ENCODE measurements at places on chromosomes 11 and 22. TPM values are rescaled to one million over a fixed set of nuclear protein-coding genes. Genes with fewer than 3 reads are reported as not detected.

DNA sequence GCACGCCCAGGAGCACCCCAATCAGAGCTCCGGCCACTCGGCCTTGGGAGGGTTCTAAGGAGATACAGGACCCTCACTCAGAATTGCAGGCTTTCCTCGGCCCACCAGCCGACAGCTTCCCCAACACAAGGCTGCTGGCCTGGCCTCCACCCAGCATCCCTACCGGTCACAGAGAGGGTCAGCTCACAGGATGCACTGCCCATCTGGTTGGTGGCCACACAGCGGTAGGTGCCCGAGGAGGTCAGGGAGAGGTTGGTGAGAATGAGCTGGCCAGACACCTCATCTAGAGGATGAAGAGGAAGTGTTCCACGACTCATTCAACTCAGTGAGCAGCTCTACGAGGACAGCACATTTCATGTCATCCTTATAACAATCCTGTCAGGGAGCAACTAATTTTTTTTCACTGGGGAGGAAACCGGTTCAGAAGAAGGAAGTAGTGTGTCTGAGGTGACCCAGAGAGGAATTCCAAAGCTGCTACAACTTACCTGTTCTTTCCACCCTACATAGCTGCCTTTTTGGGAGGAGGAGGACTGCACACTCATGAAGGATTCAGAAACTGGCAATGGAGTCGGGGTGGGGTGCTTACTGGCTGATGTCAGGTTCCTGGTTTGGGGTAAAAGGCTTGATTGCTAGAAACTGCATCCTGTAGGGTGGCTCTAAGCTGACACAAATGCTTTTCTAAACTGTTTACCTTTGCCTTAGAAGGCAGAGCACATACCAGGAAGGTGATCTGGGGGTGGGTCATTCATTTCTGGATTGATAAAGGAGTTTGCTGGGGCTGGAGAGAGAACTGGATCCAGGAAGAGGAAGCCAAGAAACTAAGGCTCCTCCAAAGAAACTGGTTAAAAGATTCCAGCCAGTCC, 3.3 kb downstream of the VSIG2 start:
- no peak for DNase-seq

GRCh38 chr11:114416441-114416961, 16.0 kb downstream of the RBM7 start:
- no peak for DNase-seq

GRCh38 chr22:26656891-26657851, at the start of gene MIAT:
TSS of gene MIAT (plus strand) at chr22:26657588.
- no peak for DNase-seq

GRCh38 chr11:134584706-134585445, 172.8 kb upstream of the B3GAT1 start:
- DNase-seq = no peak

GRCh38 chr11:86220653-86221052, 23.9 kb upstream of the EED start:
- DNase-seq = no peak

DNA sequence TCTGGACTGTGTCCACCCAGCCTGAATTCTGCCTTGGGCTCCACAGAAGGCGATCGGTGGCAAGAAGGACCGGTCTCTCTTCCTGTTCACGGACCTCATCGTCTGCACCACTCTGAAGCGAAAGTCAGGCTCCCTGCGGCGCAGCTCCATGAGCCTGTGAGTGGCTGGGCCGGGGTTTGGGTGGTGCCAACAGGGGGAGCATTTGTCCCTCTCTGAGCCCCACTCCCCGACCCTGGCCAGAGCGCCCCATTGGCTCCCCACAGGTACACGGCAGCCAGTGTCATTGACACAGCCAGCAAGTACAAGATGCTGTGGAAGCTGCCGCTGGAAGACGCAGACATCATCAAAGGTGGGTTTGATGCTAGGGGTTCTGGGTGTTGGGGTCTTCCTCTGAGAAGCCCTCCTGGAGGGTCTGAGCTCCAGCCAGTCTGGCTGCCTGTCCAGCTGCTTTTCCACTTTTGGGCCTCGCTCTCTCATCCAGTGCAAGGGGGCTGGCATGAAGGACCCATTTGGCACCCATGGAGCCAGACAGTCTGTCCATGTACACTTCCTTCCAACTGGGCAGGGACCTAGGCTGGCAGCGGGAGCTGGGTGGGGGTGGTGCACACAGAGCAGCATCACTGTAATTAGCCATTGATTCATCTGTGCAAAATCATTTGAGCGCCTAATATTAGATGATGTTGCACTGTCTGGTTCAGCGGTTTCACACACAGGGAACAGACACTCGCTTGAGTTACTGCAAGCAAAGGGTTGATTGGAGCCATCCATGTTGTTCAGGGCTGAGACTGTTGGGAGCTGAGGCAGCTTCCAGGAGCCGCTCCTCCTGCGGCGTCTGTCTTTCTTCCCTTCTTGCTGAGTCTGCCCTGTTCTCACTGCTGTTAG, 19.0 kb upstream of the RELT start:
- no peak for DNase-seq

- no peak for DNase-seq
Observed at GRCh38 chr11:4551346-4551979, 6.5 kb downstream of the OR52M1 start.

DNA sequence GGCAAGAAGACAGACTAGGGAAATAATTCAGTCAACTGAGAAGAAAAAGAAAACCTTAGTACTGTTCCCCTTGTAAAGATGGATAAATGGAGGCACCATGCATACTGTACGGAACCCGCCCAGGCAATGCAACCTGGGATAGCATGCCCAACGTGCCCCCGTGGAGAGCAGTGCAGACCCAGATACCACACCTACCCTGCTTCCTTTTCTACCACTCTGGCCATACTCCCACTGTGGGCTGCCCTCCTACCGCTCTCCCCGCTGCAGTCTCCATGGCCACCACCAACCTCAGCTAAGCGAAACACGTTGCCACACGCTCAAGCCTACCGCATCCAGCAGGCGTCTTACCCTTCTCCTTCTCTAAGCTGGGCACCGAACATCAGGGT, 117.4 kb upstream of the SERPIND1 start:
- no peak for DNase-seq

- no peak for DNase-seq
Observed at GRCh38 chr22:23010430-23010829, 59.9 kb upstream of the GNAZ start.

DNA sequence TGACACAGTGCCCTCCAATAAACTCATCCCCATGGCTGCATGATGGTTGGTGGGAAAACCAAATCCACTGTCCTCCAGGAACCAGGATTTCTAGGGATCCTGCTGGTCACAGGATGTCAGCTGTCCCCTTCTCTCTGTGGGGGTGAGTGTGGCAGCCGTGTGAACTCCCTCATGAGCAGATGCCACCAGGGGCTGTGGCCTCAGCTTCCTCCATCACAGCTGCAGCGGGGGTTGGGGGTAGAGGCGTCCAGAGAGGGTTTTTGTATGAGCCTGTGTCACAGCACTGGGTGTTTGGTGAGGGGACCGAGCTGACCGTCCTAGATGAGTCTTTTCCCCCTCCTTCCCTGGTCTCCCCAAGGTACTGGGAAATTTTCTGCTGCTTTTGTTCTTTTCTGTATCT, 26.4 kb downstream of the IGLL5 start:
- DNase-seq = no peak

- DNase-seq = no peak
Observed at GRCh38 chr11:126102436-126102981, 39.8 kb upstream of the CDON start.

GRCh38 chr11:94199136-94200130, 70.8 kb downstream of the PANX1 start:
- DNase-seq = no peak

DNA sequence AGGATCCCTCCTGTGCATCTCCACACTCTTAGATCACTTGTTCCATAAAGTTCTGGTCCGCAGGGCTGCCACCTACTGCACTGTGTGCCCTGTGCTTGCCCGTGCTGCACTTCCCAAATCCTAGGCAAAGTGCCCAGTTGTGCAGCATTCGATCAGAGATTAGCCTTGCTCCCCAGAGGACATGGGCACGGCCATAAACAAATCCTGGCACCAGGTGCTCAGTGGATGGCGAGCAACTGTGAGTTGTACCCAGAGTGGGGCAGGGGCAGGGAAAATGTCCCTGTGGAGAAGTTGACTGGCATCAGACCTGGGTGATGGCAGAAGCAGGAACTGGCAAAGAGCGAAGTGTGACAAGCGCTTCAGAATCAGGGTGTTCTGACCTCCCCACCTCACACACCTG, 4.7 kb downstream of the FADS2 start:
- no peak for DNase-seq

- DNase-seq = no peak
Observed at GRCh38 chr11:3155216-3155615, 9.9 kb downstream of the OSBPL5 start.

DNA sequence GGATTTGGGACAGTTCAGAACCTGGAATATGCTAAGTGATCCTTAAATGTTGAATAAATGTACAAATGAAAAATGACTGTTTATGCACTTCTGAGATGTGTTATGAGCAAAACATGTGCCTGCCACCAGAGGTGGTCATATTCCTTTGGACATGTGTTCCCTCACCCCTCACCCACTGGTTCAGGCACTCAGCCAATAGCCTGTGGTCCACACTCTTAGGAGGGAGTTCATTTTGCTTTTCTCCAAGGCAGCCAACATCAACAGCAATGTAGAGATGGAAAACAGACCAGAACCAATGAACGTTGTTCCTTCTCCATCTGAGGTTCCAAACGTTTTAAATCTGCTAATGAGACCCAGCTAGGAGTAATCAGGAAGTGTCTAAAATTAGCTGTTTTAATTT, 44.0 kb downstream of the RPUSD4 start:
- DNase-seq = no peak

DNA sequence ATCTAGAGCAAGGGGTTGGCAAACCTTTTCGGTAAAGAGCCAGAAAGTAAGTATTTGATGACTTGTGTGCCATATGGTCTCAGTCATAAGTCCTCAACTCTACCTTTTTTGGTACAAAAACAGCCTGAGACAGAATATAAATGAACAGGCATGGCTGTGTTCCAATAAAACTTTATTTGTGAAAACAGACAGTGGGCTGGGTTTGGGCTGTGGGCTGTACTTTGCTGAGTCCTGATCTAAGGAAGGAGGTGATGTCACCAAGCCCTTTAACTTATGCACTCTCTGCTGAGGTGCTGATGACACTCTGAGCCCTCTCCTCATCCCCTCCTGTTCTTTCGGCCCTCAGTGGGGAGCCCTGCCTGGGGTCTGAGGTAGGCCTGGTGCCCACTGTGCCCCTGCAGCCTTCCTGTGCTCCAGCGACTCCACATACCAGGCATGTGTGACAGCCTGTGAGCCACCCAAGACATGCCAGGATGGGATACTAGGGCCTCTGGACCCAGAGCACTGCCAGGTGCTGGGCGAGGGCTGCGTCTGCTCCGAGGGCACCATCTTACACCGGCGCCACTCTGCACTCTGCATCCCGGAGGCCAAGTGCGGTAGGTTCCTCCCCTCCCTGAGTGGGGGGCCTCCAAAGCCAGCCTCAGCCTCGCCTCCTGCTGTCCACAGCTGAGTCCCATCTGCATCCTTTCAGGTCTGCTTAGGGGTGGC, 85.9 kb upstream of the MYOD1 start:
- DNase-seq = no peak

DNA sequence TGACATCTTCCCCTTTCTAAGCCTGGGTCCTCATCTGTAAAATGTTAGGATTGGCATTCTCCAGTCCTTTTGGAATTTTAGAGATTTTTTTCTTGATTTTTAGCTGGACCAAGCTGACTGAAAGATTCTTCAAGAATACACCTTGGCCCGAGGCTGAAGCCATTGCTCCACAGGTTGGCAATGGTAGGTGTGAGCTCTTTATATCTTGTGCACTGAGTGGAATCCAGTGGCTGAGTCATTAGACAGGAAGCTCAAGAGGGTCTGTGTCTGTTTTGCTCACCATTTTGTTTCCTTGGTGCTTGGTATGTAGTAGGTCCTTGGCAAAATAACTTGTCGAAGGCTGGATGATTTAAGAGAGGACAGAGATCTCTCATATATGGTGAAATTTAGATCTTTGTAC, 6.2 kb downstream of the EIF3L start:
- no peak for DNase-seq

- DNase-seq = no peak
Observed at GRCh38 chr11:44416776-44417175, 106.8 kb upstream of the ALX4 start.

GRCh38 chr11:20351751-20352262, 11.7 kb upstream of the HTATIP2 start:
- no peak for DNase-seq

DNA sequence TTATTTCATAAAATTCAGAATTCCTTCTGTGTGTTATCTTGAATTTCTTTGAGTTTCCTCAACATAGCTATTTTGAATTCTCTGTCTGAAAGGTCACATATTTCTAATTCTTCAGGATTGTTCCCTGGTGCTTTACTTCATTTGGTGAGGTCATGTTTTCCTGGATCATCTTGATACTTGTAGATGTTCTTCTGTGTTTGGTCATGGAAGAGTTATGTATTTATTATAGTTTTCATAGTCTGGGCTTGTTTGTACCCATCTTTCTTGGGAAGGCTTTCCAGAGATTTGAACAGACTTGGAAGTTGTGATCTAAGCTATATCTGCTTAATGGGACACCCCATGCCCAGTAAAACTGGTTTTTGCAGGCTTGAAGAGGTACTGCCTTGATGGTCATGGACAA, 149.6 kb downstream of the METTL15 start:
- no peak for DNase-seq

GRCh38 chr11:74470526-74470925, 3.2 kb upstream of the KCNE3 start:
- DNase-seq = no peak

DNA sequence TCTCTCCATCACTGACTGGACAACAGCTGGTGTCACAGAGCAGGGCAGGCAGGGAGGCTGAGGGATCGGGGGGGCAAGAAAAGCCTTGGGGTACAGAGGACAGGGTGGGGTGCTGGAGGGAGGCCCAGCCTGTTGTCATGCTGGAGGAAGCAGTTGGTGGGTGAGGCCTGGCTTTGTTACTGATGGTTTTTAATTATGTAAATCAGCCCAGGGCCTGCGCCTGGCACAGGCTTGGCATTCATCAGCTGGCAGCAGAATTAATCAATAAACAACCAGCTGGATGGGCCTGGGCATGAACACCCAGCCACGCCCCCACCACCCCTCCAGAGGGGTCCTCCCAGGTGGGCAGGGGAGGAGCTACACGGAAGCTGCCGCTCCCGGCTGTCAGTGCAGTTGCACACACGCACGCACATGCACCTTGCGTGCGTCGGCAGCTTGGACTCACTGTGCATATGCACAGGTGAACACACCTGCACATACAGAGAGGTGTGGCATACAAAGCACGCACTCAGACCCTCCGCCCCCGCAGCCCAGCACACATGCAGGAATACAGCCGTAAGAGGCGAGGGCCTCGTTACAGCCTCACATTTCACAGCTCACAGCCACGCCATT, 21.3 kb upstream of the ELFN2 start:
- DNase-seq = no peak

Gene MS4A18
- not detected for total RNA-seq

Gene TRMU
- 30.7 TPM for total RNA-seq

Gene PNPLA3
- 0.52 TPM for total RNA-seq

Gene RTCB
- 75.7 TPM for total RNA-seq

Gene MRPL17
- total RNA-seq = 35.8 TPM

Gene OR10A5
- not detected for total RNA-seq

Gene TMEM151A
- total RNA-seq = 0.32 TPM

Gene CASP5
- total RNA-seq = 0.55 TPM

Gene THRSP
- total RNA-seq = not detected

Gene LRFN4
- total RNA-seq = 32.4 TPM

All from NCI-H460 (cell line).